Retinal pigment epithelial cell (primary cell): ENCODE measurements at places on chromosomes 12 and 14.

DNA sequence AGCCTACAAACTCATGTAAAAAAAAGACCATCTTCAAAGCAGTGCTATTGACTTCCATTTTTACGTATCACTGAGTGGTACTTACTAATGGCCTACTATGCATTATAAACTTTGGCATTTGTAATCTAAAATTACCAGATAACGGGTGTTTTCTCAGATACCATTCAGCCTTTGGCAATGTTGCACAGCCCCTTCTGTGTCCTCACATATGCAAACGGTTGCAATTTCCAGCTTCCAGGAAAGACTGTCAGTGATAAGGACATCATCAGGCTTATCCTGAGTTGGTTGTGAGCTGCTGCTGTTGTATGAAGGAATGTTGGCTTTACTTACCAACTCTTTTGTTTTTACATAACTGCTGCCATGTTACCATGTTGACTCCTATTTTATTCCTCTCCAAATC lies 1.6 kb upstream of the SLC6A13 start:
- DNase-seq = no peak

DNA sequence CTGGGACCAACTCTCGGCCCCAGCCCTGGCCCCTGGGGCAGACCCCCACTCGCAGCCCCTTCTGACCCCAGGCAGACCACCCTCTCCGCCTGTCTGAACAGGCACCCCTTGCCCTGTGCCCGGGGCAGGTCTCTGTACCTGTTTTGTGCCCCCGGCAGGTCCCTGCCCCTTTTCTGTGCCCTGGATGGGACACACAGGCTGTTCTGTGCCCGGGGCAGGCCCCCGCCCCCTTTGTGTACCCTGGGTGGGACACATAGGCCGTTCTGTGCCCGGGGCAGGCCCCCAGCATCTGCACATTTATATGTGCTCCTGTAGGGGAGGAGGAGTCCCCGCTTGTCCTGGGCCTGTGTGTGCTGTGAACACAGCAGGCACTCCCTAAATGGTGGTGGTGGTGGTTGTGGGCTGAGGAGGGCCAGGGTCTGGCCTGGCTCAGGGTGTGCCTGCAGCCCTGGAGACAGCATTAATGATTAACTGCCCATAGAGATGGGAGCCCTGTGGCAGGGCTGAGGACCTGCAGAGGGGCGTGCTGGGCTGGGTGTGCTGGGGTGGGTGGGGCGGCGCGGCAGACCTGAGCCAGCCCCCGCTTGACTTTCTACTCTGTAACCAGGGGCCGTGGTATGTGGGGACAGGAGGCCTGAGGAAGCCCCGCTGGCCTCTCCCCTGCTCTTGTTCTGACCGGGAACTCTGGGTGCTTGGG lies 3.7 kb downstream of the FBRSL1 start:
- no peak for DNase-seq

DNA sequence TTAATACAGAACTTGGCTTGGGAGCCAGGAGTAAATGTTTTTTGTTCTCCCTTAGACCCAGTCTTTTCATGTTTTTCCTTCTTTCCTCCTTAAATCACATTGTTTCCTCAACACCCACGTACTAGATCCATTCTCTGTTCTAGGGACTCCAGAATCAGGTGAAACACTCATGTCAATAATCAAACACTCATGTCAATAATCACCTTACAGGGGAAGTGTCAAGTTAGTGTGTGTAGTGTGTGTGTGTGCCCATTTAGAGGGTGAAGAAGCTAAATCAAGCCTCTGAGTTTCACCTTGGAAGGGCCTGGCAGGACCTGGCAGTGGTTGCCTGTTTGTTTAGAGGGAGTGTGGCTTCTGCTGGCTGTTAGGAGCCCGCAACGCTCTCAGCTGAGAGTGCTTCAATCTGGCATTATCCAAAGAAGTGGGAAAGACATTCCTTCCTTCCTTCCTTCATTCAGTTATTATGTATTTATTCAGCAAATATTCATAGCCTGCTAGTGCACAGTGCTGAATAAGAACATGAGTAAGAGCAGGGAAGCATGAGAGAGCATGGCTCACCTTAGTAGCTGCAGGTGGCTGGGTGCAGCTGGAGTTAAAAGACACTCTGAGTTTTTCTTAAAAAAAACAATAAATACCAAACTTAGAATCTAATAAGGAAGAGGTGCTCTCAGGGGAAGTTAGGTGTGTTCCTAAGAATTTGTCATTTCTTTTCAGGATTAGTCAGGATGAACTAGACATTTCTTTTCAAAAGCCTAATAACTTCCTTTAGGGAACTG lies 17.6 kb upstream of the EID3 start:
- no peak for DNase-seq

DNA sequence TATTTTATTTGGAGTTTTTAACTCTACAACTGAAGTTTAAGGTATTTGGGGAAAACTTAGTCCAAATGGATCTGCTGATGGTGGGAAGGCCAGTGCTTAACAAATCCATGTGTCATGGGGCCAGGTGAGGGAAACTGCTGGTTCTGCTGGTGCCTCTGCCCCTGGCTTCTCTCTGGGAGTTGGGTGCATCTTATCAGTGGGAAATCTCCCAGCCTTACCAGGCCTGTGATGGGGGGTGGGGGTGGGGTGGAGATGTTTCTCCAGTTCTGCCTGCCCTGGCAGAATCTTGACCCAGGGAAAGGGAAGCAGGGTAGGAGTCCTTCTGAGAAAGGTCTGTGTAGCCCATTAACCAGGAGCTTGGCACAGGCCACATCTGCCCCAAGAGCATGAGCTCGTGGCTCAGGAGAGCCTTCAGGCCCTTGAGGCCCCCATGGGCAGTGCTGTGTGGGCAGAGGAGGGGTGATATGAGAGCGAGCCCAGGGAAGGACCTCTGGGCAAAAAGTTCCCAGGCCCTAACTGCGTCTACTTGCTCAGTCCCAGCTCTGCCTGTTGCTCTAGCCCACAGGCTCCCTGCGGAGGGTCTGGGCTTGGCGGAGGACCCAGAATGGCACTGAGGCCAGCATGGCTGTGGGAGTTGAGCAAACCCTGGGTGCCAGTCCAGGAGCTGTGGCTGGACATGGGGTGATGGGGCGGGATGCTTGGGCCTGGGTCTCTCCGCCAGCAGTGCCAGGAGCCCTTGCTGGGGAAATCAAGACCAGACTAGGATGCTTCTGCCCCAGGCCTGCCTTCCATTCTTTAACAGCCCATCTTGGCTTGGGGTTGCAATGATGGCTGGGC lies 18.2 kb downstream of the VASH1 start:
- no peak for DNase-seq

DNA sequence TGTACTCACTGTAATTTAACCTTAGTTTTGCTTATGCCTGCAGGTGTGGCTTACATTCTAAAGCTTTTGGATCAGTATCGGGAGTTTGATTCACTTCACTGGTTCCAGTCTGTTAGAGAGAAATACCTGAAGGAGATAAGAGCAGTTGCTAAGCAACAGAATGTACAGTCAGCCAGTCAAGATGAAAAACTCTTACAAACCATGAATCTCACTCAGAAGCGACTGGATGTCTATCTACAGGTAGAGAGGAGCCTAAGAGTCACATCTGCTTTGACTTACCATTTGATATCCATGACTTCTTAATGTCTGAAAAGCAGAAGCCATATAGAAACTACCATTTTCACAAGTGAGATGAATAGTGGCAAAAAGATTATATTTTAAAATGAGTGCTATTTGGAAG lies 56.5 kb downstream of the WASHC4 start:
- DNase-seq = no peak

DNA sequence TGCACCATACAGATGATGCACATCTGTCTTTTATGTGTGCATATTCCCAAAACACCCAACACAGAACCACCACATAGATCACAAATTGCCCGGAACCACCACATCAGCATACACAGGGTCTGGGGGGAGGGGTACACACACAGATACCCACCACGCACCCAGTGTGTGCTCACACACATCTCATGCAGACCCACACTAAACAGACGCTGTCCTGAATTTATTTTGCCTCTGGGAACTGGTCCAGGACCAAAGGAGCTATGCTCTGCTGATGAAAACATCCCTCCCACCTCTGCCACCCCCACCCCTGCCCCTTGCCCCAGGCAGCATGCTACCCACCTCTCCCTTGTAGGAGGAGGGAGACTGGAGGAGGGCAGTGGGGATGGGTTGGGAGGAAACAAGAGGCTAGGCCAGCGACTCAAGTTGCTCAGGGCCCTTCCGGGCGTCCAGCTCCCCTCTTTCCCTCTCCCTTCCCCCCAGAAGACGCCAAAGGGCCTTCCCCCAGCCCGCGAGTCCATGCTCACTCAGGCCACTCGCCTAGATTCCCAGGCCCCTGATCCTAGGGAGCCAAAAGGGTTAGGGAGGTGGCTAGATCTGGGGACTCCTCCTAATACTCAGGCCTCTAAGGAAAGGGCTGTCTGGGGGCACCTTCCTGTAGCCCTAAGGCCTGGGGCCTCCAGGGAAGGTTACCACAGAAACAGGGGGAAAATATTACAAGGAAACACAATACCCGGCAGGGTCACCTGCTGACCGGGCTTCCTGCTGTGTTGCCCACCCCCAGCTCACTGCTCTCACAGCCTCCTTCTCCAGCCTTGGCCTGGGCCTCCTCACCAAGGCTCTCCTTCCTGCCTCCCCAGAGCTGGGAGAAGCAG lies 3.1 kb downstream of the HDAC7 start:
- no peak for DNase-seq

DNA sequence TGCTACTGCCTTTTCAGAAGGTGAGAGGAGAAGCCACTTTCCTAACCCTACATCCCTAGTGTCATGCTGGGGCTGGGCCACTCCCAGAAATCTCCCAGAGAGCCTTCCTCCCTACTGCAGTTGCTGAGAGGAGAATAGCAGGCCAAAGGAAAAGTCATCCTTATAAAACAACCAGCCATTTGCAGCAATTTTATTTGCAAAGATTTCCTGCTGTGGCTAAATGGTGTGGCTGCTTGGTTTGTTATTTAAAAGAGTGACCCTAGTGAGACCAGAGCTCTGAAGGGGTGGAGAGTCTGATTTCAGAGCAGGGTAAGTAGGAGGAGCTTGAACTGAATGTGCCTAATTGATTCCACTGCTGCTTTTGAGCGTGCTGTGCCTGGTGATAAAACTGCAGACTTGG lies 232.0 kb downstream of the GRIN2B start:
- DNase-seq = no peak

- DNase-seq = no peak
Measured at GRCh38 chr12:4441355-4442335, 4.0 kb downstream of the FGF6 start.

- DNase-seq = no peak
Measured at GRCh38 chr12:88570103-88570502, 10.2 kb downstream of the KITLG start.
